ENCODE measurements at places on chromosomes 5 and 9.

DNA sequence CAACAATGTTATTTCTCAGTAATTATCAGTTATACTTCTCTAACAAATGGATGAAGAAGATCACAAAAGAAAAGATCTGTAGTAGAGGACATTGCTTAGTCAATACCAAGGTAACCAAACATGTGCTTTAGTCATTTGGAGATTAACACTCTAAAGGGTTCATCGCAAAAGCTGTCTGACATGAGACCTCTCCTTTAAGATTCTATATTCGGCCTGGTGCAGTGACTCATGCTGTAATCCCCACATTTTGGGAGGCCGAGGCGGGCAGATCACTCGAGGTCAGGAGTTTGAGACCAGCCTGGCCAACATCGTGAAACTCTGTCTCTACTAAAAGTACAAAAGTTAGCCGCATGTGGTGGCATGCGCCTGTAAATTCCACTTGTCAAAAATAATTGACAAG lies 18.3 kb upstream of the CKMT2 start:
- DNase-seq, result no peak

DNA sequence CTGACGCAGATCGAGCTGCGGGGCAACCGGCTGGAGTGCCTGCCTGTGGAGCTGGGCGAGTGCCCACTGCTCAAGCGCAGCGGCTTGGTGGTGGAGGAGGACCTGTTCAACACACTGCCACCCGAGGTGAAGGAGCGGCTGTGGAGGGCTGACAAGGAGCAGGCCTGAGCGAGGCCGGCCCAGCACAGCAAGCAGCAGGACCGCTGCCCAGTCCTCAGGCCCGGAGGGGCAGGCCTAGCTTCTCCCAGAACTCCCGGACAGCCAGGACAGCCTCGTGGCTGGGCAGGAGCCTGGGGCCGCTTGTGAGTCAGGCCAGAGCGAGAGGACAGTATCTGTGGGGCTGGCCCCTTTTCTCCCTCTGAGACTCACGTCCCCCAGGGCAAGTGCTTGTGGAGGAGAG lies 4.6 kb upstream of the PHYHD1 start:
- DNase-seq, result no peak

GRCh38 chr9:93576258-93577077 lies at the start of gene PHF2:
TSS of gene PHF2 (plus strand) at chr9:93576584. CDS start at chr9:93576774, 190 bp downstream.
- no peak for DNase-seq

GRCh38 chr5:73094415-73094814 lies 26.0 kb upstream of the TMEM171 start:
- DNase-seq, result no peak

DNA sequence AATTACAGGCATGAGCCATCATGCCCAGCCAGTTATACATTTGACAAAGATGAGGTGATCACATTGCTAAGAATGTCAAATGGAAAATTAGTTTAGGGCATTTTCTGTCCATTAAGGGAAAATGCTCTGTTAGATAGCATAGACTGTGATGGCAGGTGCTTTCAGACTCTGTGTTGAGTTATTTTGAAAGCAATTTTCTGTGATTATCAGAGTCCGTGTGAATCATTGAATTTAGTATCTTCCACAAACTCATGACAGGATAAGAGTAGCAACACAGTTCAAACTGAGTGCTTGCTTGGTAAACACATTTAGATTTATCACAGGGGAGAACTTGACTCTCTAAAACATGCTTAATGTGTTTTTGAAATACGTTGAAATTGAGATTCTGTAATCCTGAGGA lies 69.0 kb downstream of the GAPVD1 start:
- no peak for DNase-seq

GRCh38 chr5:156927545-156927944 lies 35.5 kb downstream of the TIMD4 start:
- DNase-seq, result no peak

- DNase-seq, result no peak
Observed at GRCh38 chr5:177176175-177176711, 42.7 kb downstream of the NSD1 start.

DNA sequence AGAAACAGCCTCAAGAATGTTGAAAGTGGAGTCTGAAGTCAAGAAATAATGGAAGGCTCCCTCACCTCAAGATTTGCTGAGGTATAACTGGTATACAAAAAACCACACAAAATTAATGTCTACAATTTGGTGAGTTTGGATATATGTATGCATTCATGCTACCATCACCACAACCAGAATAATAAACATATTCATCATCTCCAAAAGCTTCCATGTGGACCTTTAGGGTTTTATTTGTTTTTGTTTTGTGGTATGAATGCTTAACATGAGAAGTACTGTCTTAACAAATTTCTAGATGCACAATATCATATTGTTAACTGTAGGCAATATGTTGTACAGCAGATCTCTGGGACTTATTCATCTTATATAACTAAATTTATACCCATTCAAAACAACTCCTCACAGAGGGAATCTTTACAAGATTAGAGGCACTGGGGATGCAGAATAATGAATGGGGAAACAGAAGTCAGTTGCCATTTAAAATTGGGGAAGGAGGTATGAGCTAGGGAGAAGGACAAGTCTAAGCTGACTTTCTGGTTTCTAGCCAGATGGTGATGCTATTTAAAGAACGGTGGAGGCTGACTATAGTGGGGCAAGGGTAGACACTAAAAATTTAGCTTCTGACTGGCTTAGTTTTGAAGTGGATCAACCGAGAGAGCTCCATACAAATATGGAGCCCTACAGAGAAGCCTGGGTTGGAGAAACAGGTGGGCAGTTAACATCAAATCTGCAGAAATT lies 213.9 kb downstream of the BNC2 start:
- DNase-seq, result no peak

GRCh38 chr5:66982470-66982869 lies 214.1 kb downstream of the CD180 start:
- DNase-seq, result no peak

DNA sequence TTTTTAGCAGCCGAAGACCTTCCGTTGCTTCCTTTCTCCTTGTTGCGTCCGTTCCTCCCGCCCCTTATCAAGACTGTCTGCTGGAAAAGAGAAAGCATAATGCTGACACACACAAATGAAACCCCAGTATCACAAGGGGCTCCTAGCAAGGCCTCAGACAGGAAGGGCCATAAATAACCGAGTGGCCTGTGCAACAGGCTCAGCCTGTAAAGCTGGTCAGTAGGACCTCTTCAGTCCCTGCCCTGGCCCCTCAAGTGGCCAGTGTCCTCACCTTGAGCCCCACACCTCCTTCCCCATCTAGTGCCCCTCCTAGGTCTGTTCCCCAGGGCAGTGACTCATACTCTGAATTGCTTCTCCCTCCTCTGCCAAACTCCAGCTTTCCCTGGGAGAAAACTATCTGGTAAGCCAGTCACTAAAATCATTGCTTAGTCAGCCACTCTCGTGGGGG lies 174.6 kb upstream of the IL12B start:
- no peak for DNase-seq

DNA sequence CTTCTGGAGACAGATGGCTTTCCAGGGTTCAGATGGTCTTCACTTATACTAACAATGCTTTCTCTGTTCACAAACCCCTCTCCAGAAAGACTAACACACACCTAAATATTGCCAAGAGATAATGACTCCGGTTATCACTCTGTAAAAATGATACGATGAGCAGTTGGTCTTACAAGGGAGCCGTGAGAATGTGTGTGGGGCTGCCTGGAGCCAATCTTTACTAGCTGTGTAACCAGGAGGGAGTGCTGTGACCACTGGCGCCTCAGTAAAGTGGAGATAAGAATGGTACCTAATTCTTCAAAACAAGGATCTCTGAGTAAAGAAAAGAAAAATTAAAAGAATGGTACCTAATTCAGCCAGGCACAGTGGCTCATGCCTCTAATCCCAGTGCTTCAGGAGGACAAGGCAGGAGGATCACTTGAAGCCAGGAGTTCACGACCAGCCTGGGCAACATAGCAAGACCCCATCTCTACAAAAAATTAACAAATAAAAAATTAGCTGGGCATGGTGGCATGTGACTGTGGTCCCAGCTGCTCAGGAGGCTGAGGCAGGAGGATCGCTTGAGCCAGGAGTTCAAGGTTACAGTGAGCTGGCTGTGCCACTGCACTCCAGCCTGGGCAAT lies 39.9 kb upstream of the IL17B start:
- no peak for DNase-seq

DNA sequence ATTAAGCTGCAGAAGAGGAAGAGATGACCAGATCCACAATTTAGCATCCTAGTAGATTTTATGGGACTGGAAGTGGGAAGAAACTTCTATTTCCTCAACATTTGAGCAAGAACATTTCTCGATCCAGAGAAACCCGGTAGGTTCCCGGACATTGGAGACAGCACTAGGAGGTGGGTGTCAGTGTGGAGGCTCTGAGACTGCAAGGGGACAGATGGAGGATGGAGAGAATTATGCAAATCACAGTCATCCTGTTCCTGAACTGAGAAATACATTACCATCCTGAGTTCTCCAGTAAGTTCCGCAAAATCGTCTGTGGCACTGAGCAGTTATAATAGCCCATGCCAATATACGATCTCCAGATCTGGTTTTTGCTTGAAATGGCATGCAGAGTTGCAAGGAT lies 25.6 kb downstream of the GLDC start:
- DNase-seq, result no peak

- no peak for DNase-seq
Observed at GRCh38 chr9:104144336-104144735, 50.2 kb downstream of the SMC2 start.

- DNase-seq, result no peak
Observed at GRCh38 chr5:150895431-150896428, 9.1 kb downstream of the ZNF300 start.

- DNase-seq, result no peak
Observed at GRCh38 chr9:93131599-93132286, 2.3 kb downstream of the NINJ1 start.

DNA sequence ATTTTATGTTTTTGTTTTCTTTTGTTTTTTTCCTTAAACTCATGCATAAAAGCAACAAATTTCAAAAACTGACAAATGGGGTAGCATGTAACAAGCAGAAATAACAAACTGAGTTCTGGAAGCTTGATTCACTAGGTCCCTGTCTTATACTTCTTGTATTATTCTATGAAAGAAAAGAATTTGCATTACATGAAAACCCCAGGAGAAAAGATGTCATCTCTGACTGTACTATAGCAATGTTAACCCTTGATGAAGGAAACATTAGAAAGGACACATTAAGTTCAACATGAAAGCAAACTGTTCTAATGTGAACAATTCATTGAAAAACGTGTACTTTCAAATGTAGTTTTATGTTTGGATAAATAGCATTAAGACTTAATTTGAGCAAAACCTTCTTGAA lies 9.2 kb downstream of the RAB14 start:
- DNase-seq, result no peak

Data from Jurkat, Clone E6-1 (cell line).